ENCODE measurements at places on chromosomes 12 and 14.

GRCh38 chr14:84492685-84493084 is 1037.3 kb upstream of the FLRT2 start:
- no peak for DNase-seq

GRCh38 chr12:89815225-89815624 is 106.6 kb upstream of the ATP2B1 start:
- DNase-seq, result no peak

DNA sequence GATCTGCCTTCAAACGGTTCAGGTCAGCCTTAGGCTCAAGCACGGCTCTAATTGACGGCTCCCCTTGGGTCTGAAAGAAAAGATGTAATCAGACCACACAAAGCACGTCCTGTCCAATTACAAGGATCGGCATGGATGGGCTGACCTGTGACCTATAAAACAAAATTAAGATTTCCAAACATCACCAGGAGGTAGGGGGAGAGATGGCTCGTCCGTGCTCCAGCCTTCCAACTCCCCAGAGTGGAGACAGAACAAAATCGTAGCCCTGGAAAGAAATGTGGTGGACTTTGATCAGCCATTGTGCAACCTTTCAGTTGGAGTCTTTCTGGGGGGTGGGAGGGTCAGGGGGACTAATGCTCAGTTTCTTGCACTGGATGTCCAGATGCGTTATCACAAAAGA is 226.6 kb upstream of the DIO3 start:
- no peak for DNase-seq

- no peak for DNase-seq
Measured at GRCh38 chr14:60300019-60300418, 51.0 kb downstream of the PPM1A start.

GRCh38 chr12:70408004-70408790 is 42.1 kb downstream of the KCNMB4 start:
- DNase-seq, result no peak

DNA sequence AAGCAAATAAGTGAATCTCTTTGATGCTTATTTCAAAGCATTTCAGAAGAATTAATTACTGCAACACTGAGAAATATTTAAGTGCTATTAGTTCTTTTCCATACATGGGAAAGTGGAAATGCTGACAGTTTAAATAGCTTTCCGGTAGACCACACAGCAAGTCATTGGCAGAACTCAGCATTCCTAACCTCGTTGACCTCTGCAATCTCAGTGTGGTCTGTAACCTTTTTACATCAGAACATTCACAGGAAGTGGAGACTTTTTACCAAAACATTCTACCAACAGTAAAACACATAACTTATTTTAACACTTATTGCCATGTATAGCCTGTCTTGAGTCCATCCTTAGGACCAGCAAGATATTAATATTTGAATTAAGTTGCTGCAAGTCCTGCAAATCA is 249.5 kb upstream of the DCN start:
- no peak for DNase-seq

DNA sequence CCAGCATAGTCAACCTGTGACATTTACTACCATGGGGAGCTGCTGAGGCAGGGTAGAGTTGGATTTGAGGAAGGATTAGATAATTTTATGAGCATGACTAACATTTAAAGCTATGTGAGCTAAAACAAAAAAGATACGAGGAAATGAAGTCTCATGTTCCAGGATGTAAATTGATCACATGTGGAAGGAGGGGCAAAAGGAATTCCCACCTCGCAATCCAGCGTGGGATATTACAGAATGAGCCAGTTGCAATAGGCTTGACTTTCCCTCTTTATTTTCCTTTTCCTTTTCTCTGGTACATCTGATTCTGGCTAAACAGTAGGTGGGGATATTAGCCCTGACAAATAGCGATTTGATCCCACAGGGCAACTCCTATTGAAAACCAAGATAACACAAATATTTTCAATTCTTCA is 214.9 kb upstream of the HMGA2 start:
- DNase-seq, result no peak

DNA sequence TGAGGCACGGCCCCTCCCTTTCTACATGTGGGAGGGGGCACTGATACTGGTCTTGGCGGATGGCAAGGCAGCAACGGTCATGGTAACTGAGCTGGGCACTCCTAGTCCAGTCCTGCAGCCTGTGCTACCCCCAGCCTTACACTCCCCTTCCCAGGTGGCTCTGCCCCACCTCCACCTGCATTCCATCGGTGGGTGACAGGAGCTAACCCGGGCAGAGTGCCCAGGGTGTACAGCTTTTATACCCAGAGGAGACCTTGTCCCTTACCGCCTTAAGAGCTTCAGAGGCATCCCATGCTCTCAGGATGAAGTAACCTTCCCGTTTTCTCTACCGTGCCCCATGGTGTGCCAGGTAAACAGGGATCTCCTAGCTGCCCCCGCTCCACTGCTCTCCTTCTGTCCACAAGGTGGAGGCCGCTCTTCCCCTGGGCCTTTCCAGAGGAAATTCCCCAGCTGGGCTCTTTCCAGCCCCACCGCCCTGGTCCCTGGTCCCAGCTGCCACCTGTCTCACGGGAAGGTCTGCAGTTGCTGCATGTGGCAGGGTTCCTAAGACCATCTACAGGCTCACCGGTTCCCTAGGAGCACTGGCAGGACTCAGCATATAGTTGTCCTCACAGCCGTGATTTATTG is 20.5 kb downstream of the BRI3BP start:
- DNase-seq, result no peak

DNA sequence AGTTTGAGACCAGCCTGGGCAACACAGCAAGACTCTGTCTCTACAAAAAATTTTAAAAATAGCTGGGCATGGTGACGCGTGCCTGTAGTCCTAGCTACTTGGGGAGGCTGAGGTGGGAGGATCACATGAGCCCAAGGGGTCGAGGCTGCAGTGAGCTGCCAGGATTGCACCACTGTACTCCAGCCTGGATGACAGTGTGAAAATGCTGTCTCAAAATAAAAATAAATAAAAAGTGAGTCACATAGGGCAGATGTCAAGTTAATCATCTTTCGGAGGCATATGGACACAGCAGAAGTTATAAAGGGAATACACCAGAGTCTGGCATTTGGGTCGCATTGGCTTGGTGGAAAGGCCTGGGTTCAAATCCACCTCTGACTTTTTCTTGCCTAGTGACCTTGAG is 92.7 kb downstream of the PHETA1 start:
- no peak for DNase-seq

DNA sequence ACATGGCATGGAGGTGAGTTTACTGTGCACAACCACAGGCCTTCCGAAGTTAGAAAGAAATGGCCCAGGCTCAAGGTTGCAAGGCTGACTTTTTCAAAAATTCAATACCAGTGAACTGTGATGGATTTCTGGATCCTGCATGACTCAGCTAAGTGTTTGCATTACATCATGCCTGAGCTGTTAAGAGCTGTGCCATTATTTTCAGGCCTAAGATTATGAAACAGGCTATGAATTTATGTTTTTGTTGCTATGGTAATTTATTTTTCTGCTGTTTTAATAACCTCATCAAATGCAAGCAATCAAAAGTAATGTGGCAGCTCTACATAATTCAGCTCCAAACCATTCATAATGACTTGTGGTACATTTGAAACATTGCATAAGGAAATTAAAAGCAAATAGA is 457.7 kb upstream of the TMEM132C start:
- DNase-seq, result no peak

DNA sequence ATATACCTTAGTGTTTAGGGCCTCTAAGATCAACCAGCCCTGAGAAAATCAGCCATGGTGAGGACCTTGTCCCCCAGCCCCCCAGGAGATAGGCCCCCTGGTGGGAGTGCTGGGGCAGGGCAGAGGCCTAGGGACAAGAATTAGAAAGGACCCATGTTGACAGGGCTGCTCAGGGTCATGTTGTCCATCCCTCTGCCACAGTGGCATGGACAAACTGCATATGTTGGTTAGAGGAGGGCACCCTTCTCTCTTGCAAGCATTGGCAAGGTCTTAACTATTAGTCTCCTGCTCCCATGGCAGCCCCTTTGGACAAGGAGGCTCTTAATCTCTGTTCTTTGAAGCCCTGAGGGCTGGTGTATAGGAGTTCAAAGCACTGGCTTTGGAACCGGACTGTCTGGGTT is 755 bp upstream of the PTPN6 start:
- no peak for DNase-seq

GRCh38 chr12:704516-705242 is 41.4 kb upstream of the NINJ2 start:
- DNase-seq, result no peak

GRCh38 chr12:19938031-19938430 is 430.3 kb upstream of the PDE3A start:
- no peak for DNase-seq

- DNase-seq, result no peak
Measured at GRCh38 chr14:82642425-82642824, 1108.8 kb upstream of the SEL1L start.

DNA sequence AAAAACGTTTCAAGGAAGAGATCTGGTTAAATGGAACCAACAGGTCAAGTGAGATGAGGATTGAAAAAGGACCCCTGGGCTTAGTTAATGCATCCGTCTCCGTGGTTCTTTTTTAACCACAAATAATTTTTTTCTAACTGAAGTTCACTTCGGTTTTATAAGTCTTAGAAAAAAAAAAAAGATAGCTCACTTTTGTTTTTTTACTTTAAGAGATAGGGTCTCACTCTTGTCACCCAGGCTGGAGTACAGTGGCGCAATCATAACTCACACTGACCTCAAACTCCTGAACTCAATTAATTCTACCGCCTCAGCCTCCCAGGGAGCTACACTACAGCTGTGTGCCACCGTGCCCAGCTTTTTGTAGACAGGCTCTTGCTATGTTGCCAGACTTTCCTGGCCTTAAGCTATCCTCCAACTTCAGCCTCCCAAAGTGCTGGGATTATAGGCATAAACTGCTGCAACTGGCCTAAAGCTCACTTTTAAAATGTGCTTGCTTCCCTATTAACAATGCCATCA is 11.8 kb downstream of the HNRNPC start:
- no peak for DNase-seq

GRCh38 chr12:12367482-12367998 is 10.7 kb downstream of the BORCS5 start:
- DNase-seq, result no peak

DNA sequence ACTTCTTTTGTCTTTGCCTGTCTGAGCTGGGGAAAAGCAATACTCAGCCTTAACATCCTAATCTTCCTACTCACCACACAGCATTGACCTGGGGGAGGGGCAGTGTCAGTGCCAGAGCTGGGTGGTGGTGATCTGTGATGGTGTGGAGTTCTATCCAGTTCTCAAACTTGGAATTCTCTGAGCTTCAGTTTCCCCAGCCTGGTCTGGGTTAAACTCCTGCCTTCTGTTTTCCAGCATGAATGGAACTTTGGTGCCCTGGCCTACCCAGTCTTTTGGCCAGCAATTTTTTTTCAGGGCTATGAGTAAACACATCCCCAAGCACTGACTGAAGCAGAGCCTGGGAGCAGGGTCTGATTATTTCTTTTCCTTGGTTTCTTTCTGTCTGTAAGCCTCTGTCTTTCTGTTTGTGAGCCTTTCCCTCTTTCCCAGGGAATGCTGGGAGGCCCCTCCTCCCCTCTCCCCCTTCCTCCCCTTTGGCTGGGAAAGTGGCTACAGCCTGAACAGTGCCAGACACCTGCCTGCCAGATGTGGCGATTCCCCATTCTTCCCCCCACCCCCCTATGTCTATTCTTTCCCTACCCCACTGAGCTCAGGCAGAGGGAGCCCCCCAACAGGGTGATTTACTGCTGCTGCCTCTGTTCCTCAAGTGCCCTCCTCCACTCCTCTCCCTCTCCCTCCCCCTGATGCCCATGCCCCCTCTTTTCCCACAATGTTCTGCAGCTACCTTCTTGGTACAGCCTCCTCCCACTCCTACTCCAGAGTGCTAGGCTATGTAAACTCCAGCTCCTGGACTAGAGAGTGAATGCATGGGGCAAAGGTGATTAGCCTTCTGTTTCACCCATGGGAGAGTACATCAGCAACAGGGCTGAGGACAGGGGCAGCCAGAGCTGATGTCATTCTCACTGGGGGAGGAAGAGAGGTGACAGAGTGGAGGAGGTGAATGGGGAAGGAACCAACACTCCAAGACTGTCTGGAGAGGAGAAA is 11.1 kb downstream of the GPR84 start:
- DNase-seq, result no peak

GRCh38 chr12:13465635-13466034 is 269.1 kb downstream of the EMP1 start:
- DNase-seq, result no peak

DNA sequence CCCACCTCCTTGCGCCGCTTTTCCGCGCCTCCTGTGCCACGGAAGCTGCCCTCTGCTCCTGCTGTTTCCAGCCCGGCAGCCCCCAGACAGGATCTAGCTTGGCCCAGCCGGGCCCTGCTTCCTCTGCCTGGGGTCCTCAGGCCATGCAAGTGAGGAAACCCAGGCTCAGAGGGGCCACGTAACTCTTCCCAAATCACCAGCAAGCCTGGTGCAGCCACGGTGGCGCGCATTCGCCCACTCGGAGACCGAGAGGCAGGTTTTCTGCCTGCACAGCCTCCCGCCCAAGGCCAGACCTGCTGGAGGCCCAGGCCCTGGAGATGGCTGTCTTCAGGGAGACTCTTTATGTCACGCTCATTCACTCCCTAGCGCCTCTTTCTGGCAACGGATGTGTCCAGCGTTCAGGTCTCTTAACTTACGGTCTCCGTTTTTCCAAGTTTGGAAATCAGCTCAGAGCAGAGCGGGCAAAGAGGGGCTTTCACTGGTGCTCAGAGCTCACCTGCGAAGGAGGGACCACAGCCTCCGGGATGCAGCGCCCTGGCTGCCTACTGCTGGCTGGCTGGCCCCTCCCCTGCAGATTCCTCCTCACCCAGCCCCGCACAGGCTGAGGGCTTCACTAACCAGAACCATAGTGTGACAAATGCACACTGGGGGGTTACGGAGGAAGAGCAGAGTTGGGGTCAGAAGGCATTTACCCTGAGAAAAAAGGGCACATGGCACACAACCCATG is 20.6 kb upstream of the CEP170B start:
- DNase-seq, result no peak

DNA sequence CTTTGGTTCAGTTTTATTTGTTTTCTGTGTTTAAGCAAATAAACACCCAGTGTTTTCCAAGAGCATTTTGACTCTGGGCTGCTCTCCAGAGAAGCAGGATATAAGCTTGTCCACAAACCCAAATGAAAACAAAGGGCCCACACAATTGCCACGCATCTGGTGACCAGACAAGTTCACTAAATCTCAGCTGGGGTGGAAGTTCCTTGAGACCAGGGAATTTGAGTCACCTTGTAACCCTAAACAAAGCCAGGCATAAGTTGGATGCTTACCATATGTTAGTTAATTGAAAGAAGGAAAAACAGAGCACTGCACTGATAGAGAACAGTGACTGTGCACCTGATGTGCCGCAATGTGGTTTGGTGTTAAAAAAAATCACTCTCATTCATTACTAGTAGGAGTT is 1.6 kb upstream of the TXNRD1 start:
- DNase-seq, result no peak

- no peak for DNase-seq
Measured at GRCh38 chr12:94763462-94763861, 113.1 kb upstream of the TMCC3 start.

DNA sequence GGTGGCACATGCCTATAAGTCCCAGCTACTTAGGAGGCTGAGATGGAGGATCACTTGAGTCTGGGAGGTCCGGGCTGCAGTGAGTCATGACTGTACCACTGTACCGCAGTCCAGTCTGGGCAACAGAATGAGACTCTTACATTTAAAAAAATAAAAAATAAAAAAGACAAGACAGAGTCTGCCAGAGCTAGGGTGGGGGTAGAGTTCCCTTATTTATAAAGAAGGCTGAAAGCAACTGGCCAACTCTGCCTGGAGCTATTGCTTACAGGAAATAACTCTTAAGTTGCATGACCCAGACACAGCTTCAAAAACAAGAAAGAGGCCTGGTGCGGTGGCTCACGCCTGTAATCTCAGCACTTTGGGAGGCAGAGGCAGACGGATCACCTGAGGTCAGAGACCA is 31.5 kb downstream of the NUMB start:
- no peak for DNase-seq

GRCh38 chr14:103528587-103529382 is at the start of gene TRMT61A:
TSS of gene TRMT61A (plus strand) at chr14:103529196. CDS start at chr14:103529979, 783 bp downstream.
- peak; percentile 44 for DNase-seq
